ENCODE measurements at places on chromosomes 6 and 20.

- no peak for DNase-seq
These were observed 84.2 kb downstream of the HIVEP1 start for GRCh38 chr6:12096342-12096741.

DNA sequence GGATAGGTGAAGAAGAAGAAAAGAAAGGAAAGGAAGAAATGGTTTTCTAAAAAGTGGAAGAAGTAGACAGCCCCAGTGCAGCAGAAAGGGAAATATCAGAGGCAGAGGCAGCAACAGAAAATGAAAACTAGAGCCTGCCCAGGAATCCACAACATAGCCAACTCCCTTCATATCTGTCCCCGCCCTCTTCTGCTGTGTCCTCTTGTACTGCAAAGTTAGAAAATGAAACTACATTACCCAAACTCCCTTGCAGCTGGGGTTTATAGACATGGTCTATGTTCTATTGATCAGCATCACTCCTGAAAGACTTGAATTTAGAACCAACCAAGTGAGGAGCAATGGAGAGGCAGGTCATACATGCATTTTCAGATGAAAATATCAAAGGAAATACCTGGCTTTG is 200.5 kb upstream of the PHACTR1 start:
- DNase-seq: no peak

DNA sequence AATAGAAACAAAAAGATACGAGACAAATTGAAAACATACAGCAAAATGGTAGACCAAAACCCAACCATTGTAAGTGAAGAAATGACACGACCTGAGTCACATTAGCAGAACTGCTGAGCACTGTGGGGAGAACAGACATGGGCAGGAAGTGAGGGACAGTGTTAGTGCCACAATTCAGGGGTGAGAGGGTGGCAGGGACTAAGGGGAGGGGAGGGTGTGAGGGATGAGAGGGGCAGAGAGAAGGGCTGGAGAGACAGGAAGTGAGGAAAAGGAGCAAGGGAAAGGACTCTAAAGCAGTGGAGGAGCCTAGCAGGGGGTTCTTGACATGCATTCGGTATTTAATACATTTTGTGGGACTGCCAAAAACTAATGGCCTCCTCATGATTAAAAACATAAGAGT is 45.0 kb upstream of the TRIM26 start:
- no peak for DNase-seq

DNA sequence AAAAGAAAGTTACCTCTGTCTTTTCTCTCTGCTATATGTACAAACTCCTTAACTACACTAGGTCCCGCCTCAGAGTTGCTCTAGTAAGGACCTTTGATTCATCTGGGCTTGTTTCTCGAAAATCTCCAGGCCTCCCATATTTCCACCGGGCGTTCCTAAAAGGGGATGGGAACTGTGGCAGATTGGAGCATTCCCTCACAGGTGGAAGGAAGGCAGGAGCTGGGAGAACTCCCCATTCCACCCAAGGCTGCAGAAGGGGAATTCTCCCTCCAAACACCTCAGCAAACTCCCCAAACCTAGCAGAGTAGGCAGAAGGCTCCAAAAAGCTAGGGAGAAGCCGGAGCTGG is 1.6 kb upstream of the TFAP2A start:
- DNase-seq: no peak

- DNase-seq: peak; percentile 44
These were observed 25.8 kb downstream of the BHLHE23 start for GRCh38 chr20:62980970-62981369.

DNA sequence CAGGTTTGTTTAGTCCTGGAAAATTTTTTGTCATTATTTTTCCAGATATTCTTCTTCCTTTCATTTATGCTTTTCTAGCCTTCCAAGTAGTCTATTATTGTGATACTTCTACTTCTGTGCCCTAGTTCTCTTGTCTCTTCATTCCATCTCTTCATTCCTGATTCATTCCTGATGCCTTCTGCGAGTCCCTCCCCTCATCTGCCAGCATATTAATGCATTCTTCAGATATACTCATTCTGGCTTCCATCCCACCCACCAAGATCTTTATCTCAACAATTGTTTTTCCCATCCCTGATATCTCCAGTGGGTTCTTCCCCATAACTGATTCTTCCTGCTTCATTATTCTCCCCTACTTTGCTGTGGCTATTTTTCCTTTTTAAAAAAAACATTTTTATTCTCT is 35.2 kb downstream of the ALDH5A1 start:
- DNase-seq: no peak

GRCh38 chr20:37523012-37523391 is 2.0 kb downstream of the NNAT start:
- no peak for DNase-seq

DNA sequence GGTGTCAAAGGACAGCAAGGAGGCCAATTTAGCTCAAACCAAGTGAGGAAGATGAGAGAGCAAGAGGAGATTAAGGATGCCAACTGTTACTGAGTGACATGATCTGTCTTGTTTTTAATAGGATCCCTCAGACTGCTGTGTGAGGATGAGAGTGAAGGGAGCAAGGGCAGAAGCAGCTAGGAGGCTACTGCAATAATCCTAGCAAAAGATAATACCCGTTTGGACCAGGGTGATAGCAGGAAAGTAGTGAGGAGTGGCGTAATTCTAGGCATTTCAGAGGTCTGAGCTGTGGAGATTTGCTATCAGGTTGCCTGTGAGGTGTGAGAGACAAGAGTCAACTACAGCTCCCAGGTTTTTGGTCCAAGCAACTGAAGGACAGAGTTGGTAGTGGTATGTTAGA is 14.7 kb downstream of the UBE2V1 start:
- no peak for DNase-seq
